ENCODE measurements at places on chromosomes 1 and 21. TPM values are rescaled to one million over a fixed set of nuclear protein-coding genes. Genes with fewer than 3 reads are reported as not detected.

The OR2T29 gene
- not detected for total RNA-seq

The TEKT2 gene
- 0.37 TPM for total RNA-seq

The GALNT2 gene
- total RNA-seq: 50.2 TPM

The TTLL10 gene
- total RNA-seq: not detected

The SPRR1A gene
- total RNA-seq: not detected

The UBIAD1 gene
- 32.9 TPM for total RNA-seq

The PLCH2 gene
- 26.3 TPM for total RNA-seq

The THBS3 gene
- total RNA-seq: 28.7 TPM

The SPRR3 gene
- not detected for total RNA-seq

The CD1C gene
- total RNA-seq: not detected

The C8B gene
- not detected for total RNA-seq

The CGN gene
- 1.9 TPM for total RNA-seq

The TMEM269 gene
- 1.9 TPM for total RNA-seq

The SLC35F3 gene
- 2.4 TPM for total RNA-seq

The IKBKE gene
- 21.1 TPM for total RNA-seq

The MAP1LC3C gene
- total RNA-seq: not detected

The NMNAT2 gene
- total RNA-seq: not detected

The HSD11B1 gene
- 2.1 TPM for total RNA-seq

The CFAP126 gene
- not detected for total RNA-seq

The NBPF14 gene
- 20.0 TPM for total RNA-seq

The C1orf226 gene
- 0.26 TPM for total RNA-seq

The MLLT11 gene
- 5.3 TPM for total RNA-seq

The LRRN2 gene
- total RNA-seq: not detected

The NSL1 gene
- total RNA-seq: 44.9 TPM

The DNMT3L gene
- total RNA-seq: not detected

The THAP3 gene
- total RNA-seq: 27.0 TPM

The ADCY10 gene
- total RNA-seq: 0.07 TPM

The VWA5B1 gene
- not detected for total RNA-seq
